NCI-H1105 (cell line): ENCODE measurements at places on chromosomes 1 and 21.

DNA sequence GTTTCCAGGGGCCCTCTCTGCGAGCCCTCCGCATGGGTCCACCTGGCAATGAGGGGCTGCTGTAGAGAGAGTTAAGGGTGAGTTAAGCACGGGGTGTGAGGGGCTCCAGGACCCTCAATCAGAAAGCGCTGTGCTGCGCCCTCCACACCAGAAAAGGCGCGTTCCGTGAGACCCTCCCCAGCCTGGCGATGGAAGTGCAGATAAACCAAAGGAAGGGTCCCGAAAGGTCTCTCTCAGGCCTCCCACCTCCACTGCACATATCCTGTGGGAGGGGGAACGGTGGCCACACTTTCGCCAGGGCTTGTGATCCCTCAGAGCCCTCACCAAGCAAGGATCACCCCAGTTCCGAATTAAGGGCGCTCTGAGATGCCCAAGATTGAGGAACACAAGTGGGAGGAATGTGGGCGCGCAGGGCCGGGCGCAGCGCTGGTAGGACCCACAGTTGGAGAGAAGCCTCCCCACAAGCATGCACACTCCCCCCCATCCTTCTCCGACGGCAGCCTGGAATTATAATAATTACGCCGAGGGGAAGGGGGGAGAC is 1.1 kb downstream of the WNT3A start:
- no peak for DNase-seq

DNA sequence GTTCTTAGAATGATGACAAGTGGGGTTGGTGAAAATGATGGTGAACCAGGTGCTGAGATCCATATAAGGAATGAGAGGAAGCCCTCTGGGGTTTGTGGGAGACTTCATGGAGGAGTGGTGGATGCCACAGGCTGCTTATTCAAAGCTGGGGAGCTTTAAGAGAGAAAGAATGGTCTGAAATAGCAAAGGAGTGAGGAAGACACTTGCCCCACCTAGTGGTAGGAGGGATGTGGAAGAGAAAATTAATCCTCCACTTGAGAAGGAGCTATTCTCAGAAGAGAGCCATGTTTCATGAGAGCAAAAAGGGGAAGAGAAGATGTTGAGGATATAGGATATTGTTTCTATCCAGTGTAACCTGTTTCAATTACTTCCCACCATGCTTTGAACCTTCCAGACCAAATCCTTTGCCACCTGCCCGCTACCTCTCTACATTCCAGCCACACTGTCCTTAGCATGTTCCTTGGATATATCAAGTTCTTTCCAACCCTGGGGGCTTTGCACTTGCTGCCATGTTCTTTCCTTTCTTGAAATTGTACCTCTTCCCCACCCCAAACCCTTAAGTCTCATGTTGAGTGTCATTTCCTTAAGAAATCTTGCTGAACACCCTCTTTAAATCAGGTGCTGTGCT is 19.6 kb upstream of the ZNF648 start:
- DNase-seq: peak; percentile 29

GRCh38 chr1:168271636-168272035 is 9.0 kb upstream of the TBX19 start:
- DNase-seq: no peak

GRCh38 chr1:86416343-86416742 is 7.6 kb upstream of the CLCA2 start:
- DNase-seq: peak; percentile 75

DNA sequence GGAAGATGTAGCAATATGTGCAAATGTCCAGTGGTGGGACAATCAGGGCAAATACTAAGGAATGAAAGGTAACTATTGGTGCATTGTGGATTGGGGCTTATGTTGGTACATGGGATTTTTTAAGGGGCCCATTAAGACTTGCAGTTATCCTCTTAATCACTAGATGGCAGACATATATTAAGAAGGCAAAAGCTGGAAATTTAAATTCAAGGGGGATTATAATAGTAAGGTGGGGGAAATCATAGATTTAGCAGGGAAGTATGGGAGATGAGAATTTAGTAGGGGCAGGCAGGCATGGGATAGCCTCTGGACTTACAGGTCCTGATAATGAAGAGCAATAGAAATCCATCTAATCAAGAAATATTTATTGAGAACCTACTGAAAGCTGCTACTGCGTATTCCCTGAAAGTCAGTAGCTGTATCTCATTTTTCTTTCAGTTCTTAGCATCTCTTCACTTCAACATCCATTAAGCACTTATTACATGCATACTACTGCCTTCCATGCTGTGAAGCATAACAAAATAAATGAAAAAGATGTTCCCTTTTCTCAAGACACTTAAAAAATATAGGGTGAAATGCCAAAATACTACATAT is 251.8 kb downstream of the CRB1 start:
- no peak for DNase-seq
